Central memory CD4-positive, alpha-beta T cell (primary cell): ENCODE measurements at places on chromosomes 2 and 18.

GRCh38 chr2:177282181-177282641, 17.7 kb upstream of the NFE2L2 start:
- no peak for DNase-seq

DNA sequence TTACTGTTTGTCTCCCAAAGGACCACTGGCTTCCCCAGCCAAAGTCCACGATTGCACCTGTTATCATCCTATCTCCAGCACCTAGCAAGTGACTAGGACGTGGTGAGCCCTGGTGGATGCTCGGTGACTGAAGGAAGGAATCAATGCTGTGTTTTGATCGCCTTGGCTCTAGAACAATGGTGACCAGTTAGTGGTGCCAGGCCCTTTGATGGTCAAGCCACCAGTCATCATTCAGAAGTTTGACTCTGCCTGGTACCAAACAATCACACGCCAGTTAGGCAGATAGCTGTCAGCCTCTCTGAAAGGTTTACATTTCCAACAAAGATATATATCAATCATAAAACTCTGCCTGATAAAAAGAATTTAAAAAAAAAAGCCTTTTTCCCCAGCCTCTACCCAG, 244.1 kb downstream of the SH3BP4 start:
- DNase-seq = no peak

GRCh38 chr18:36593001-36593400, 235.8 kb downstream of the TPGS2 start:
- no peak for DNase-seq

GRCh38 chr2:9217838-9218770, 11.5 kb downstream of the ASAP2 start:
- no peak for DNase-seq

DNA sequence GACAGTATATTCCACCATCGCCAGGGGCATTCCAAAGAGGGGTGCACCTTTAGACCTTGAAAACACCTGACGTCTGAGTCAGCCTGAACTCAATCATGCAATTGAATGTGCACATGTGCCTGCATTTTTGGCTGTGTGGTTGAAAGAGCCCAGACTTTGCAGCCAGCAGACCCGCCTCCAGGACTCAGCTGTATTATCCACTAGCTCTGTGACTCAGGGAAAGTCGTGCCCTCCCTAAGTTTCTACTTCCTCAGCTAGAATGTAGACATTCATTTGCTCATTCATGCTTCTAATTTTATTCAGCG, 94.2 kb downstream of the LRRC30 start:
- no peak for DNase-seq

DNA sequence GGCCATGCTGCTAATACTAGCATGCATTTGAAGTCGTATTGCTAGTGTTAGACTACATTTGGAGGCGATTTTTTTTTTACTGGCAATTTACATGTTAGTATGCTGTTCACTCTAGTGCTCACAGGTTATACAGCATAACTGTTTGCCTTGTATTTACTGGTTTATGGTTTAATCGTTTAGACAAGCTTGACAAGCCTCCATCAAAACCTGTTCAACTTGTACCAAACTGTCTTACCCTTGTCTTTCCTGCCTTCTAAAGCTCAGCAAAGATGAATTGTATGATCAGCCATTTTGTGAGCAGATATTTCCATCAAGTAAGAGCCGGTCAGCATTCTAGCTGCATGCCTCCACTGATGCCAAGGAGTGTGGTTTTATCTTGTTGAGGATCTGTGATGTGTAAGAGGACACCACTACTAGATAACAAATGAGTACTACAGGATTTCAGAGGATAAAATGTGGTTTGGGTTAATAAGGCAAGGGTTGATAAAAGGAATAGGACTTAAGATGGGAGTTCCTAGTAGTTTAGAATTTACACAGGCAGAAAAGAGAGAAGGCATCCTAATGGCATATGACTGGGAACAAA, 68.4 kb upstream of the ITM2C start:
- DNase-seq = no peak

DNA sequence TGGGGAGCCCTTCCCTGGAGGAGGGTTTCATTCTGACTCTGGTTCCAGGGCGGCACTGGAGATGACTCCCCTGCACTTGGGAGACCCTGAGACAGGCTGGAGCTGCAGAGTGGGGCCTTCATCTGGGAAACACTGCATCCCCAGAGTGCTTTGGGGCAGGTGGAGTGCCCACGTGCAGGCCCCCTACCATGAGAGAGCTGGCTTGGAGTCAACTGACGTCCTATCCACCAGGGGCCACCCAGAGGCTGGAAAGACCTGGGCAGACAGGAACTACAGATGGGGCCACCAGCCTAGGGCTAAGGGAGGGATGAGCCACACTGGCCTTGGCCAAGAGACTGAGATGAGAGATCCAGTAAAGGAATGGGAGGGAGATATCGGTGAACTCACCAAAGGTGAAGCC, 153.8 kb downstream of the ASB1 start:
- DNase-seq = no peak

DNA sequence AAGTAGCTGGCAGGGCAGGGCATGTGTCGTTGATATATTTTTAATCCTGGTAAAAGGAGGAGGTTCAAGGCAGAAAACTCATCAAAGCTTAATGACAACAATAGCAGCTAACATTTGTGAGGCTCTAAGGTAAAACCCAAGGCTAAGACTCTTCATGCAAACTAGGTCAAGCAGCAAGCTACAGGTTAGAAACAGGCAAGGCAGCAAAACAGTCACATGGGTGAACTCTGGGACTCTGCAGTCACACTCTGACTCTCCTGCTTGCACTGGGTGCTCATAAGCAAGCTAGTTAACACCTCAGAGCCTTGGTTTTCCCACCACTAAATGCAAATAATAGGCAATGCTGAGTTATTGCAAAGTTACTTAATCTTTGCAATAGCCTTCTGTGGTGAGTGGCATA, 7.9 kb downstream of the IL1RN start:
- no peak for DNase-seq

GRCh38 chr2:133360882-133361281, 207.4 kb downstream of the NCKAP5 start:
- DNase-seq = no peak

DNA sequence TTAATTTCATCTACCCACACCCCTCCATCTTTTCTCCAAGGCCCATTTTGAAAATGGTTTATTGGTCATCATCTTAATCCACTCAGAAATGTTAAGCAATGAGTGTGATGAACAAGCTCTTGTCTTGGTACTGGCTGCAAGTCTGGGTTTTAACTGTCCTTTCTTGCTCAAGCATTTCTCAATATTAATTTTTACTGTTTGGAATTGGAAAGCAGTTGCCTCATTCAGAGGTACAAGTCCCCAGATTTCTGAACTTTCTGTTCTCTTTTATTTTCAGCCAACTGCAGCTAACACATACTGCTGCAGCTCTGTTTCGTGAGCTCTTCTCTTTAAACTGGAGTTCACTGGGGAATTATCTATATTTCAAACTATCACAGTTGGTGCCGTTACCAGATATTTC, 99.4 kb upstream of the TEX51 start:
- DNase-seq = no peak

- DNase-seq = no peak
Measured at GRCh38 chr2:96353032-96353561, 17.5 kb downstream of the NCAPH start.

GRCh38 chr2:222703091-222703490, 31.6 kb downstream of the MOGAT1 start:
- no peak for DNase-seq

GRCh38 chr2:186664385-186665043, 29.3 kb upstream of the FAM171B start:
- DNase-seq = no peak

GRCh38 chr2:217118559-217119284, 258.9 kb upstream of the TNP1 start:
- no peak for DNase-seq

DNA sequence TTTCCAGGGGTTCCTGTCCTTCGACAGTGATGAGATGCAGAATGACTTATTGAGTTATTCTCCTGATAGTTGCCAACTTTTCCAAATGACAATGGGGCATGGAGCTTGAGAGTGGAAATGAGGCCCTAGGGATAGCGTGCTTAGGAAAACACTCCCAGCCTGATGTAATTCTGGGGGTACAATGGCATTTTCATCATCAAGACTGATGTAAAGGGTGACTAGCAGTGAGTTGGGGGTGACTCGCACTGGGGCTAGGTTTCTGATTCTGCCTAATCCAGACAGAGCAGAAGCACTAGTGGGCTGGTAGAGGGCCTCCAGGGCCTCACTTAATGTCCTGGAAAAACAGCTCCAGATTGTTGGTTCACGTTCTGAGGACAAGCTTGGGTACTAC, 34.0 kb upstream of the IL37 start:
- no peak for DNase-seq

DNA sequence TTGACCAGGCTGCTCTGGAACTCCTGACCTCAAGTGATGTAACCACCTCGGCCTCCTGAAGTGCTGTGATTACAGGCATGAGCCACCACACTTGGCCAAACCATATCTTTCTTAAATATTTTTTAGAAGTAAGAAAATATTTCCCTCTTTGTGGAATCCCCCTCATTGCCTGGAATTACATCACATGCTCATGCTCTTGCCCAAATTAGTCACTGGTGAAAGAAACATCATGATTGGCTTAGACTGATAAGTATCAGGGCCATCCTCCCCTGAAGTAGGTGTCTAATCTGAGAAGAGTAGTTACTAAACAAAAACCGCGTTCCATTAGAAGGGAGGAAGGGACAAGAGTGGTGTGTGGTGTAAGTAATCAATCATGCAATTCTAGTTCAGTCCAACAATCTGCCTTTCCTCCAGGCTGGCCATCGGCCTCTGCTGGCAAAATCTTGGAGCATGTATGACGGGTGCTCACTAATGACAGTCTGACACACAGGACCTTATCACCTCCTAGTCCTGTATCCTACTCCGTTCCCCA, 52.3 kb upstream of the SCG2 start:
- no peak for DNase-seq

- DNase-seq = no peak
Measured at GRCh38 chr18:65990944-65991708, 240.3 kb downstream of the CDH7 start.

DNA sequence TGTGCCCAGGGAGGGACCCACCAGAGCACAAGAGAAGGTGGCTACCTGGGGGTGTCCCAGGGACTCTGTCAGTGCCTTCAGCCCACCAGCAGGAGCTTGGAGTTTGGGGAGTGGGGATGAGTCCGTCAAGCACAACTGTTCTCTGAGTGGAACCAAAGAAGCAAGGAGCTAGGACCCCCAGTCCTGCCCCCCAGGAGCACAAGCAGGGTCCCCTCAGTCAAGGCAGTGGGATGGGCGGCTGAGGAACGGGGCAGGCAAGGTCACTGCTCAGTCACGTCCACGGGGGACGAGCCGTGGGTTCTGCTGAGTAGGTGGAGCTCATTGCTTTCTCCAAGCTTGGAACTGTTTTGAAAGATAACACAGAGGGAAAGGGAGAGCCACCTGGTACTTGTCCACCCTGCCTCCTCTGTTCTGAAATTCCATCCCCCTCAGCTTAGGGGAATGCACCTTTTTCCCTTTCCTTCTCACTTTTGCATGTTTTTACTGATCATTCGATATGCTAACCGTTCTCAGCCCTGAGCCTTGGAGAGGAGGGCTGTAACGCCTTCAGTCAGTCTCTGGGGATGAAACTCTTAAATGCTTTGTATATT, 14.0 kb downstream of the ITM2C start:
- no peak for DNase-seq

DNA sequence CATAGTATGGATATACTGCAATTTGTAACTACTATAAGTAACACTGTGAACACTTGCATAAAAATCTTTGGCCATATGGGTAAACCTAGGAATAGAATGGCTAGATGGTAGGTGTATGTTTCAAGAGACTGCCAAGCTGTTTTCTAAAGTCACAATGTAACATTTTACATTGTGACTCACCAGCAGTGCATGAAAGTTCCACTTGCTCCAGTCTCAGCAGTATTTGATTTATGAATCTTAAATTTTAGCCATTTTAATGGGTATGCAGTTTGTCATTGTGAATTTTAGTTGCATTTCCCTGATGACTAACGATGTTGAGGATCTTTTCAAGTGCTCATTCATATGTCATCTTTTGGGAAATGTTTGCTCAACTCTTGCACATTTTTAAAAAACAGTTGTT, 86.1 kb downstream of the FARSB start:
- no peak for DNase-seq

DNA sequence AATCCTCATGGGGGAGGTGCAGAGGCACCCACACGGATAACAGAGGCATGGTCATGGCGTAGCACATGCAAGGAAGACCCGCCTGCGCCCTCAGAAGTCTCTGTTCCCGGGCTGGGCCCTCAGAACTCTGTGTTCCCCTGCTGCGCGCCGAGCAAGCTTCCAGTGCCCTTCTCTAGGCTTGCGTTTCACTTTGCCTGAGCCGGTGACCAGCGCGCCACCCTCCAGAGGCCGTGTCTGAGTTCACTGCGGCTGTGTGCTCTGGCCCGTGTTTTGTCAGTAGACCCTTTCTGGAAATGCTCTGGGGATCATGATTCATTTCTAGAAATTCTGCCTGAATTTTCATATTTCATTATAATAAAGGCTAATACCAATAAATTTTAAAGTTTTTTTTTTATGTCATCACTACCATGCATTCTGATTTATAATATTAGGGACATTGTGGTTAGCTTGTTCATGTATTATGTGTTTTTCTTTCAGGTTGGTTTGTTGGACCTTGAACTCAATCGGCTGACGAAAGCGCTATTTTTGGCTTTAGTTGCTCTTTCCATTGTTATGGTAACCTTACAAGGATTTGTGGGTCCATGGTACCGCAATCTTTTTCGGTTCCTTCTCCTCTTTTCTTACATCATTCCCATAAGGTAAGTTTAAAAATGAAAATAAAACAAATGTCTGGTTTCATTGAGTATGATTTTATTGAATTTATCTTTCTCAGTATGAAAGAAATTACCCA, 142.7 kb upstream of the NFATC1 start:
- DNase-seq = no peak

DNA sequence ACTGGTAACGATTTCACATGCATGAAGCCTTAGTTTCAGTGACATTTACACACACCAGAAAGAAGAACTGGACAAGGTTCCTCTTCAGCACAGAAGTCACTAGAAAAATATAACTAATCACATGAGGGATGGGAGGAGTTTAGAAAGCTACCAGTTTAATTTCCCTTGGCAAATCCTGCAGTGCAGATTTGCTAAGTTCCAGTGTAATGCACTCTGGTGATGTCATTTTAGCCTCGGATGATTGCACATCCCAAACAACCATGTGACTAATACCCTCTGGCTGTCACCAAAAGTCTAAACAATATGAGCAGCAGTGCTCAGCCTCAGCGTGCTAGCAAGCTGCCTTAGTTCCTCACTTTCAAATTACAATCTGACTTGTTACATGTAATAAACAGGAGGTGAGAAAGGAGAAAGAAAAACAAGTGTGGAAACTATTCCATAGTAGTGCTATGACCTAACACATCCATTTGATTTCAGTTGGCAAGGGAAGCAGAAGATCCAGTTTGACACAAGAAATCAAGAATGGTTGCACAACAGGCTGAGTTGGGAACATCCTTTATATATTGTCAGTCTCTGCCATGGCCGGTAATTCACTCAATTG, 35.3 kb upstream of the PPP1CB start:
- no peak for DNase-seq

GRCh38 chr2:228876276-228876675, 394.8 kb downstream of the PID1 start:
- DNase-seq = no peak

DNA sequence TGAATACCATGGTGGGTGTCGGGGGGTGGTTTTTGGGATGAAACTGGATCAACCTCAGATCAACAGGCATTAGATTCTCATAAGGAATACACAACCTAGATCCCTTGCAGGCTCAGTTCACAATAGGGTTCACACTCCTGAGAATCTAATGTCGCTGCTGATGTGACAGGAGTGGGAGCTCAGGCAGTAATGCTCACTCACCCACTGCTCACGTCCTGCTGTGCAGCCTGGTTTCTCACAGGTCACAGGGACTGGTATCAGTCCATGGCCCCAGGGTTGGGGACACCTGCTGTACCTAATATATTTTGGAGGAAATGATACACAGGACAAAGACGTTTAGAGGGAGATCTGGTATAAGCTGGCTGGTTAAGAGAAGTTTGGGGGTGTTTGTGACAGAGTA, 338.8 kb downstream of the PLCL1 start:
- no peak for DNase-seq
